Eye (tissue), 1 donor: ENCODE measurements at places on chromosomes 2 and 18.

GRCh38 chr18:42330296-42330695 lies 375.3 kb downstream of the PIK3C3 start:
- DNase-seq = no peak

- DNase-seq = no peak
These were observed at the start of gene ARHGAP25 for GRCh38 chr2:68734688-68735525. Gene ARHGAP25, plus strand, starts transcription at chr2:68734811. Its CDS starts 389 bp downstream, at chr2:68735200.

DNA sequence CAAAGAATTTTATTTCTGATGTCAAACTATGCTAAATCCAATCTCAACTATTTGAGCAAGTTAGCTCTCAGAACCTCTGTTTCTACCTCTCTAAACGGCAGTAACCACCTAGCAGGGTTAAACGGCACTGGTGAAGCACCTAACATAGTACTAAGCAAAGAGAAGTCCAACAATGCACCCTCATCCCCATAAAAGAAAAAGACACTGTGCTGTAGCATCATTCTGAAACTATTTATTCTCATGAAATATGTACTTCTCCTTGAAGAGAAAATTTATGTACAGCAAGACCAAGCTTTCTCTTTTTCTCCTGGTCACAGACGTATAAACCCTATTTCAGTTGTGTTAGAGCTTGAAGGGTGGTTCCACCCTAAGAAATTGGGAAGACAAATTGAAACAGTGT lies 4.8 kb downstream of the MEX3C start:
- no peak for DNase-seq

DNA sequence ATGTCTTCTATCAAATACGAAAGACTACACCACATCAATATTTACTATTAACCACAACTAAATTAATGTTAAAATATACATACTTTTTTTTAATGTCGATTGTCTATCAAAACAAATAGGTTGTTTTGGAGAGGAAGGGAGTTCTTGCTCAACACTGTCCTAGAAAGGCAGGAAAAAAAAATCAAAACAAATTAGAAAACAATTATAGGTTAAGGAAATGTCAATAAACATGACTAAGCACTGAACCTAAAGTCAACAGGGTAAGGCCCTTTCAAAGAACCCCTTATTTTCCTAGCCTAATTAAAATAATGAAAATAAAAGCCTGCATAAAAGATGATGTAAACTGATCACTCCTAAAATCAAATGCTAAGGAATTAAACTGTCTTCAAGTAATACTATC lies 2.8 kb downstream of the CEP76 start:
- DNase-seq = no peak

DNA sequence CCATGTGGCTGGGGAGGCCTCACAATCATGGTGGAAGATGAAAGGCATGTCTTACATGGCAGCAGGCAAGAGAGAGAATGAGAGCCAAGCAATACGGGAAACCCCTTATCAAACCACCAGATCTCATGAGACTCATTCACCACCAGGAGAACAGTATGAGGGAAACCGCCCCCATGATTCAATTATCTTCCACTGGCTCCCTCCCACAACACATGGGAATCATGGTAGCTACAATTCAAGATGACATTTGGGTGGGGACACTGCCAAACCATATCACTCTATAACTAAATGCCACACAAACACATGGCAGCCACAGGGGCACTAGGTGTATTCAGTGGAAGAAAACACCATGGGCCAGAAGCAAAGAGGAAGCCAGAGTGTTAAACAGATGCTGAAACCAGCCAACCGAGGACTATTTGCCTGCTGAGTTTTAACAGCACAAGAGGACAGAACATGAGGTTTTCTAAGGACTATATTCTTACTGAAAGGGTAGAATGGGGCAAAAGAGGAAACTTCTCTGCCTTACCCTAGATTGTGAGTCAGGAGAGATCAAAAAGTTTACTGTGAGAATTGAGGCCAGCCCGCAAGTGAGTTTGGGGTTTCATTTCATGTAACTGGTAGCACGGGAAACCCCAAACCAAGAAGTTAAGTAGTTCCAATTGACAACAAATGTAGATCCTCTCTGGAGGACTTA lies 49.2 kb downstream of the SIGLEC15 start:
- no peak for DNase-seq

GRCh38 chr2:241155936-241156335 lies 5.7 kb downstream of the PPP1R7 start:
- DNase-seq = no peak
